ENCODE measurements at places on chromosomes 16 and 17.

- no peak for DNase-seq
Observed at GRCh38 chr17:44759086-44759915, 513 bp downstream of the ADAM11 start.

DNA sequence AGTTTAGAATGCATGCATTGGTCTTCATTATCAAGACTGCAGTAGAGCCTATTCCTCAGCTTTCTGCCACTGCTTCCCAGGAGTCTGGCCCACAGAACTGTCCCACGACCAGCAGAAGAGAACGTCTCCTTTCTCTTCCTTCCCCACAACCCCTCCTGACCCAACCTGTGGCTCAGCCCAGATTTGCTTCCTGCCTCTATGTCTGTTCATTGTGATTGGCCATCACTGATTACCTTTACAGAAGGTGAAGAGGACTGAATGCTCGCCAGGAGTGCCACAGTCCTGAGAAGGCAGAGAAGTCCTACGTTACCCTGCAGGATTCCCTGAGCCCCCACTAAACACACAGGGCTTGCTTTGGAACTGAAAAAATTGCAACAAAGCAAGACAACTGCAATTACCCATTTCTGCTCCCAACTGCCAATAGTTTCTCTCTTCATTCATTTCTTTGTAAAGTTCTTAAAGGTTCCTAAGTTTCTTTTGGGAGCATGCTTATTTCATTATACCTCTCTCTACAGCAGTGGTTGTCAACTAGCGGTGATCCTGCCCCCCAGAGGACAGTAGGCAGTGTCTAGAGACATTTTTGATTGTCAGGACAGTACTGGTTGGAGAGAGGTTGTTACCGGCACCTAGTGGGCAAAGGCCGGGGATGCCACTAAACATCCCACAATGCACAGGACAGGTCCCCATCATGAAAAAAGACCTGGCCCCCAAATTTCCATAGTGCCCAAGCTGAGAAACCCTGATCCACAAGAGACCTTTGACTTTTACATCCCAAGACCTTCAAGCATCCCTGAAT, 4.5 kb upstream of the NAT9 start:
- DNase-seq = no peak

- DNase-seq = no peak
Observed at GRCh38 chr16:60902114-60902513, 1134.1 kb downstream of the CDH8 start.

GRCh38 chr16:21336231-21336630, 58.1 kb upstream of the CRYM start:
- no peak for DNase-seq

GRCh38 chr17:74340470-74341023, 14.5 kb downstream of the KIF19 start:
- no peak for DNase-seq

DNA sequence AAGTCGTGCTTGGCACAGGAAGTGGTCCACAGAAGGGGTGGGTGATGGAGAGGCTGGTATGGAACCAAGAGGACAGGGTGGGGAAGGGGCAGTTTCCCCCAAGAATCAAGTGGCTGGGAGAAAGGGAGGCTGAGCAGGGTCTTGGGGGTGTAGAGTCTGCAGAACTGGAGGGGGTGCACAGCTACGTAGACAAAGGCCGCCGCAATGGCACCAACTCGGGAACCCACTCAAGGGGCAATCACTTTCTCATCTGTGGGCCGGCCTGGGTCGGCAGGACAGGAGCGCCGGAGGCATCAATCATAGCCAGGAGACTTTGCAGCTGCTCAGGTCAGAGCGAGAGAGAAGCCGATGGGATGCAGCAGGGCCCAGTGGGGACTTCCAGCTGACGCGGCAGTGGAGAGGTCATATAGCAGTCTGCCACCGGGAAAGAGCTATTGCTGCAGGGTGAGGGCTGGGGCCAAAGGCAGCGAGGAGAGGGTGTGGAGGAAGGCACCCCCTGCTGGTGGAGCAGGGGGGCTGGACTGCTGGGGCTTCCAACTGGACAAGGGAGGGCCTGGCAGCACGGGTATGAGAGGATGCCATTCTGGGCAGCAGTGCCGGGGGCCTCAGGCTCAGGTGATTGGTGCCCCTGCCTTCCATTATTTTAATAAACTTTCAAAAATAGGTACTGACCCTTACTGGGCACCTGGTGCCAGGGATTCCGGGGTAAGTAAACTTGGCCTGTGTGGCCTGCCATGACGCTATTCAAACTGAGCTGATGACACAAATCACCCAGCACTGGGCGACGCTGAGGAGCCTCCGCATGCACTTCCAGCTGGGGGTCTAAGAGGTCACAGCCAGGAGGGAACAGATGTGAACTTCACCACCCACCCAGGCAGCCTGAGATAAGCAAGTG, 52.5 kb upstream of the MTSS2 start:
- no peak for DNase-seq

DNA sequence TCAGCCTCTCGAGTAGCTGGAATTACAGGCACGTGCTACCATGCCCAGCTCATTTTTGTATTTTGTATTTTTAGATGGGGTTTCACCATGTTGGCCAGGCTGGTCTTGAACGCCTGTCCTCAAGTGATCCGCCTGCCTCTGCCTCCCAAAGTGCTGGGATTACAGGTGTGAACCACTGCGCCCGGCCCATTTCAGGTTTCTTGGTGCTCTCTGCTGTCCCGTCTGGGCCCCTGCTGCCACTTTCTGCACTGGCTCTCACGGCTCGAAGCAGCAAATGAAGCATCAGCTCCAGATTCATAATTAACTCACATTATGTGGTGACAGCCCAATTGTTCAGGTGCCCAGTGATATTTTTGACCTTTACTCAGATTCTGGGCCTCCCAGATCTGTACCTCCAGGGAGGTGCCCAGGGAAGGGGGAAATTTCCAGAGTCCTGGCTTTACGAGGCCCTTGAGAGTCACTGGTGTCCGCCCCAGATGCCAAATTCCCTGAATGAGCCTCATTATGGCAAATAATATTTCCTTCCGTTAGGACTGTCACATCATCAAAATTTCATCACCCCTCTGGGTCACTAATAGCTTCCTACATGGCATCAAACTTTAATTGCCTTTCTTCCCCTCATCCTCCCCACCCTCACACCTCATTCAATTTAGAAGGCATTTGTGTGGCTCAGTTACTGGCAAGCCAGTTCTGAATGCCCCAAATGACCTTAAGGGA, 9.0 kb downstream of the SDK2 start:
- DNase-seq = no peak

DNA sequence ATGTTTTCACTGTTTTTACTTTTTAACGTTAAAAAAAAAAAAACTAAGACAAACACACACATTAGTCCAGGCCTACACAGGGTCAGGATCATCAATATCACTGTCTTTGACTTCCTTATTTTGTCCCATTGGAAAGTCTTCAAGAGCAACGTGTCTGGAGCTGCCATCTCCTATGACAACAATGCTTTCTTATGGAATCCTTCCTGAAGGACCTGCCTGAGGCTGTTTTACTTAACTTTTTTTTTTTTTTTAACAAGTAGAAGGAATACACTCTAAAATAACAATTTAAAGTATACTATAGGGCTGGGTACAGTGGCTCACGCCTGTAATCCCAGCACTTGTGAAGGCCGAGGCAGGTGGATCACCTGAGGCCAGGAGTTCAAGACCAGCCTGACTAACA, 71.8 kb upstream of the BCAR1 start:
- DNase-seq = no peak

GRCh38 chr17:2212400-2212981, 91.1 kb downstream of the SMG6 start:
- DNase-seq = no peak

- DNase-seq = no peak
Observed at GRCh38 chr17:1755252-1755826, 6.5 kb upstream of the SERPINF1 start.

Measured in T-helper 22 cell (primary cell).